ENCODE measurements at places on chromosomes 2 and 18. TPM values are rescaled to one million over a fixed set of nuclear protein-coding genes. Genes with fewer than 3 reads are reported as not detected.

DNA sequence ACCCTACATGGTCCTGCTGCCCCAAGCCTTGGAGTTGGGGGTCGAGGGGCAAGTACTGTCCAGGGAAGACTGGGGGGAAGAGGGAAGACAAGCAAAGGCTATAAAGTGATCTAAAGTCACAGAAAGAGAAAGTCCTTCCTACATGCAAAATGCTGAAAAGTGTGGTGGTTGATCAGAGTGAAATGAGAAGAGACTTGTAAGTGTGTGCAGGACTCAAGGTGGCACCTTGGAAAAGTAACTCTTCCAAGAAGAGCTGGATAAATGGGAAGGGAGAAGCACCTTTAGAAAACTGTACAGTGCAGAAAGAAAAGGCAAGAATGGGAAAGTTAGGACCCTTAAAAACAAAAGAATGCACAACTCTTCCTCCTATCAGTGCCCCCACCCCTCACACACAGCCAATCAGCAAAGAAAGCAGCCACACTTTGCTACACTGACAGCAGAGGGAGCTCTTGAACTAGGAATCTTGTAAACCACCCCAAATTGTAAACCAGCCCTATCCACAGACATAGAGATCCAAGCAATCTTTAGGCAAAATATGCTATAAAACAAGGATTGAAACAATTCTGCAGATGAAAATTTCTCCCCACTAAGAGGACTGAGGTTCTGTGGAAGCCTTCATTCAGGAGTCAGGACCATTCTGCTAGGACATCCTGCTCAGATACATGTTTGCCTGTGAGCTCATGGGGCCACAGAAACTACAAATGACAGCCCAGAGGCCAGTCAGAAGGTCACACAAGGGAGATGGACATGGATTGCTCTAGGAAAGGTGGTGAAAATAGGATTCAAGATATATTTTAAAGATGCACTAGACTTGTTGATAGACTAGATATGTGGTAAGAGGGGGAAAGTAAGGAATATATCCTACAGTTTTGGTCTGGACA lies 146.4 kb downstream of the FTCDNL1 start:
- peak; percentile 30 for DNase-seq

GRCh38 chr2:158174956-158175355 lies 73.3 kb downstream of the UPP2 start:
- DNase-seq: no peak

DNA sequence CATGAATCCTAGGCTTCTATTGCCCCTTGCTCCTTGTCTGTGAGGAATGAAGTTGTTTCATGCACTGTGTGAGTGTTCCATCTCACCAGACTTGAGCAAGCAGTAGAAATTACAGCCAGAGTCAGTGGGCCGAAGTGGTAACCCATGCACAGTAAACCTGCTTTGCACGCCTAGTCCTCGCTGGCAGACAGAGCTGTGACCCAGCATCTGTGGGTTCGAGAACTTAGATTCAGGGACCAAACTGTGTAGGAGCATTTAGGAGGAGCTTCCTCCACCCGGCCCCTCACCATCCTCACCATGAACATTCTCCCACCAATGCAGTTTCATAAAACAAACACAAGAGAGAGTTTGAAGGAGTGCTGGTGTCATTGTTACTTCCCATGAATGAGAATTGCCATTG lies 21.6 kb upstream of the TEX51 start:
- DNase-seq: no peak

DNA sequence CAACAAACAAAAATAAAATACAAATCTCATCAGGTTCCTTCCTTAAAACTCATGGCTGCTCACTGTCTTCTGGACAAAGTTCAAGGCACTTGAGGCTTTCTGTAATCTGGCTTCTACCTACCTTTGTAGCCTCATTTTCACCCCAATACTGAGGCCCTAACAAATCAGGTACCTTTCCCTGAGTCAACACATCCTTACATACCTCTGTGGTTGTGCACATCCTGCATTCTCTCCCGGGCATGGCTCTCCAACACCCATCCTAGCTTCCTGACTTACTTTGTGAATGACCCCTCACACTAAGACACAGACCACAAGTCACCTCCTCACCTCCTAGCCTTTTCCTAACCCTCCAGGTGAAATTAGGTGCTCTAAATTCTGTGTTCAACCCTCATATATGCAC lies 190.9 kb downstream of the PID1 start:
- peak; percentile 33 for DNase-seq

The COL4A3 gene
- 0.34 TPM for total RNA-seq
